SK-N-SH treated with all-trans-retinoic acid at 6 μM for 48 hours (cell line): ENCODE measurements at places on chromosomes 11 and 22.

DNA sequence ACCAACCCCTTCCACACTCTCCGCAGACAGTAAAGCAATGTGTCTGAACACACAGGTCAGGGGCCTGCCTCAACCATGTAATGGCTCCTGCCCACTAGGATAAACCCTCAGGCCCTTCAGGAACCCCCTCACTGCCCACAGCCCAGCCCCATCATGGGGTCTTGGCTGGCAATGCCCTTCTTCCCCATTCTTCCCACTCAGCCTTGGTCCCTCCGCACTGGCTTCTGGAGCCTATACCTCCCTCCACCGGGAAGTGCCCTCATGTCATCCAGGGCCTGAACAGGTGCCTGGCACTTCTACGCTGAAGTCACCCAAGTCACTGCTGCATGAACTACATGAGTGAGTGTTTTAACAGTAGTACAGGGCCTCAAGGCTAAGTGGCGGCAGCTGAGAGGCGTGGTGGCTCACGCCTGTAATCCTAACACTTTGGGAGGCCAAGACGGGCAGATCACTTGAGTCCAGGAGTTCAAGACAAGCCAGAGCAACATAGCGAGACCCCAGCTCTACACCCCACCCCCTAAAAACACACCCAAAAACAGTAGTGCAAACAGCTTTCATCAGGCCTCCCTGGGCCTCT lies 74.8 kb upstream of the PITPNB start:
- no peak for ATAC-seq

DNA sequence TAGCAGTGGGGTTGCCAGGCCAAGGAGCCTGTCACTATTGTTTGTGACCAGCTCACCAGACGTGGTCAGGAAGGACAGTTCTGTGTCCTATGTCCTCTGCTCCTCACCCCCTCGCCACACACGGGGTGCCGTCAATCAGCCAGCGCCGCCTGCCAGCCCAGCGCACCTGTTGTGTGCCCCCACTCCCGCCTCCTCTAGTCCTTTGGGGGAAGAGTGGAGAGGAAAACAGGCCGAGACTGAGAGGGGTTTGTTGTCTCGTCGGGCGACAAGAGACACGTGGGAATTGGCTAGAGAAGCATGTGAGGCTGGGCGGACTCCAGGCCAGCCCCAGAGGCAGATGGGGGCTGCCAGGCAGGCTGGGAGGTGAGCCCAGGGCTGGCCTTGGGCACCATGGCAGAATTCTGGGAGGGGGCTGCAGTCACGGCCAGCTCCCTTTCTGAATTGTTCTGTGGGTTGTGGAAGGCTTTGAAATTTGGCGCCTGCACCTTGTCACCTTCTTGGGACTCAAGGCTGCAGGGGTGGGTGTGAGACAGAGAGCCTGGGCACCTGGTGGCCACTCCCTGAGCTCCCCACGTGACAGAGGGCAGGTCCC lies 3.1 kb upstream of the KCNQ1OT1 start:
- no peak for ATAC-seq

DNA sequence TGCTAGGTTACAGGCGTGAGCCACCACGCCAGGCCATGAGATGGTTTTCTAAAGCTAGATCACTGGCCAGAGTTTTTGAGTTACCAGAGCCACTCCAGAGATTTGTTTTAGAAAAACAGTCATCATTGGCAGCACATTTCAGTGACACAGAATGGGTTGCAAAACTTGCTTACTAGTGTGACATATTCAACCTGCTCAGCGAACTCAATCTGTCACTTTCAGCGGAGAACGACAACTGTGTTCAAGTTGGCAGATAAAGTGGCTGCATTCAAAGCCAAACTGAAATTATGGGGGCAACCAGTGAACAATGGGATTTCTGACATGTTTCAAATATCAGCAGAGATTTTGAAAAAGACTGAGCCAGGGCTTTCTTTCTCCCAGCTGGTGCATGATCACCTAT lies 456.3 kb upstream of the ISX start:
- no peak for ATAC-seq

GRCh38 chr11:78715639-78716311 lies 141.1 kb upstream of the NARS2 start:
- peak; percentile 97 for ATAC-seq

DNA sequence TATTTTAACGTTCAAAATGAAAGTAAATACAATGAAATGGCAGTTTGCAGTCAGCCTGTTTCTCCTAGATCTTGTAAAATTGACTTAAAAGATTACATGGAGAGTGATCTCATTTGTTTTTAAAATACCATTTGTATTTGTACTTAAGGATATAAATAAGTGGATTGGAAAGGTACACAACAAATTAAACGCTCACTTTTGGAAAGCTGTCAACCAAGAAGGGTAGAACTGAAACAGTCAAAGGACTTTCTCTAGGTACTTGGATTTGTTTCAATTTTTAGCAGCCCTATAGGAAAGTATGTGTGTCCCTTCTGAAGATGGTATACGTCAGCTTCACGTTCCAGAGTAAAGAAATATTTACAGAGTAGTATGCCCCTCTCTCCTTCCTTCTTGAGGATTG lies 7.3 kb downstream of the TBRG1 start:
- no peak for ATAC-seq

GRCh38 chr11:132859306-132859705 lies 673.0 kb downstream of the OPCML start:
- ATAC-seq: no peak

DNA sequence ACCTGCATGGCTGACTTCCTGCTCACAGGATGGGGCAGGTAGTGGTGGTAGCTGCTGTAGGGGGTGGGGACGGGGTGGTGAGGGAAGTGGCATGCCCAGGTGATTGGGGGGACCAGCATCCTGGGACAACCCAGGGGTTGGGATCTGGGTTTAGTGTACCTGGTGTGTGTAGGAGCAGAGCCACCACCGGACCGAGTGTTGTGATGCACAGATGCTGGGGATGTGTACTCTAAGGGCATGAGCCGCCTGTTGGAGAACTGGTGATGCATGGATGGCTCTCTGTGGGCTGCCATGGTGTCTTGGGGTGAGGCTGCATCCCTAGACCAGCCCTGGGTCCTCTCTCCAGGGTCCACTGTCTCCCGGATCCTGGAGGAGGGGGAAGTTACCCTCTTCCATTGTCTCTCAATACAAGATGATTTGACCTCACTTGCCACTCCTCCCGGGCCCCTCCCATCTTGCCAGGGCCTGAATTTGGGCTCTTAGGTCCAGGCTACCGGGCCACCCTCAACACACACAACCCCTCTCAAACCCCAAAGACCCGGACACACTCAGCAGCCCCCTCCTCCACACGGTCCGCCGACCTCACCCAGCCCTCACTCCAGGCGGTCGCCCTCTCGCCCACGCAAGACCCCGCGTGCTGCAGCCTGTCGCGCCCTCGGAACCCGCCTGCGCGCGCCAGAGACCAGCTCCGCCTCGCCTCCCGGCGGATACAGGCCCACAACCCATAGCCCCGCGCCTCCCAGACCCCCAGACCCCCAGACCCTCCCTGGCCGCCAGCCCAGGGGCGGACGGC lies 619 bp downstream of the LRRC75B start:
- peak; percentile 24 for ATAC-seq
